M059J (cell line): ENCODE measurements at places on chromosomes 13 and 19.

GRCh38 chr13:42720113-42720857 lies 61.1 kb upstream of the FAM216B start:
- DNase-seq, result peak; percentile 88

DNA sequence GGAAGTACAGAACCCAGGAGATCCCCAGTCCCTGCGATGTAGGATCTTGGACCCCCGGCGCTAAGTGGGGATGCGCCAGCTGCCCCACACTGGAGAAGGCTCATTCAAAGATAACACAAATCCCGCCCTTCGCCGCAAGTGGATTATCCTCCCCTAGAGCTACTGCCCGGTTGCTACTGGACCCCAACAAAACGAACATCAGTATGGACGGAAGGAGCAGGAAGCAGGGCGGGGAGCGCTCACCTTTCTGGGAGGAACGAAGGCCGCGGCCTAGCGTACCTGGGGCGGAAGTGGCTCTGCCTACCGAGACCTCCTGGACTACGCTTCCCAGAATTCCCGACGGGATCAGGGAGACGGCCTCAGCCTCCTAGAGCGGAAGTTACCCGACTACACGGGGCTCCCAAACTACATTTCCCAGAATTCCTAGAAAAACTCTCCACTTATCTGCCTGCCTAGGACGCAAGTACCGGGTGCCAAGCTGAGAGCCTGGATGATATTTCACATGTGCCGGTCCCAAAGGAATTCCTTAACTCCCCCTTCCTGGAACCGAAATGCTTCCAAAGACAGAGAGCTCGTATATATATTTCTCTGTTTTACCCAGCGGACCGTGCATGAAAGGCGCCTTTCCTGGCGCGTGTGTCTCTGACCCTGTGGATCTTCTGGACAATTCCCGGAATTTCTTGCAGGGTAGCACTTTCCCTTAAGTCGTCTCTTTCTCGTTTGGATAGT lies at the start of gene ZNF112:
Gene ZNF112, minus strand, starts transcription at position 298 of the 729 bp plus-strand sequence. CDS start 16,141 bp downstream, outside the sequence.
- peak; percentile 96 for DNase-seq

GRCh38 chr13:84653915-84654534 lies 771.8 kb upstream of the SLITRK1 start:
- DNase-seq, result no peak

DNA sequence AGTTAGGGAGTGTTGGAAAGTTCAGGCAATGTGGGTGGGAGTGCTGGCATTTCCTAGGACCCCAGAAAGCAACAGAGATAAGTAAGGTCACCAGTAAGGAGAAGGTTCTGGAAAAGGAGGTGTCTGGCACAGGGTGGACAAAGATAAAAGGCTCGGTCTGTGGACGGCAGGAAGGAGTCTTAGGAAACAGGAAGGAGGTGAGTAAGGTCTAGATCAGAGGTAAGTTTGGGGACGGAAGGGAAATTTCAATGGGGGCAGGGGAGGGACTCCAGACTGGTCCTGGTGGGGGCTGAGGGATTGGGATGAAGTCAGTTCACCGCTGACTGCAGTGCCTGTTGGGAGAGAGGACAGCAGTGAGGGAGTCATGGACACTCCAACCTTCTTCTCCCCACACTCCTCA lies 7.8 kb upstream of the OPA3 start:
- DNase-seq, result no peak

- no peak for DNase-seq
These were observed 11.8 kb downstream of the PGLS start for GRCh38 chr19:17522988-17523872.

- no peak for DNase-seq
These were observed 9.4 kb downstream of the FOSB start for GRCh38 chr19:45477186-45477585.

- DNase-seq, result no peak
These were observed 110.7 kb upstream of the UQCRFS1 start for GRCh38 chr19:29323440-29324290.

GRCh38 chr19:15161028-15161984 lies 39.5 kb downstream of the NOTCH3 start:
- DNase-seq, result peak; percentile 62

GRCh38 chr13:103291798-103292572 lies 225.8 kb upstream of the SLC10A2 start:
- no peak for DNase-seq

- no peak for DNase-seq
These were observed 25.0 kb downstream of the DACH1 start for GRCh38 chr13:71842003-71842402.

DNA sequence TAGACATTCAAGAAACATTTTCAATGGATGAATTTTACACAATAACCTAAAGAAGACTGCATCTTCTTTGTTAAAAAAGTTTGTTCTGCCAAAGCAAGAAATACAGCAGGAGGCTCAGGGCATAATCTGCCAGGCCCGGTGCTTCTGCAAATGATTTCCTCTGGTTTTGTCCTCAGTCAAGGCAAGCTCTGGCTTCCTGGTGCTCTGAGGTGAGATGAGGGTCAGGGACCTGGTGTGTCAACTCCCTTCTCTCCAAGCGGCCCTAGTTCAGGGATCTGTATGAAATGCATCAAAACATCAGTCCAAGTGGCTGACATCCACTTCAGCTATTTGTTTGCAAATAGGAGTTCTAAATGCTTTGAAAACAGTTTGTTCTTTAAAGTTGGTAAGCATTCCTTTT lies 31.6 kb downstream of the LACC1 start:
- no peak for DNase-seq

- DNase-seq, result no peak
These were observed 22.4 kb upstream of the ARHGEF18 start for GRCh38 chr19:7326105-7326877.

- peak; percentile 70 for DNase-seq
These were observed 3.9 kb upstream of the PRX start for GRCh38 chr19:40416918-40417642.
